ENCODE measurements at places on chromosomes 13 and 19.

DNA sequence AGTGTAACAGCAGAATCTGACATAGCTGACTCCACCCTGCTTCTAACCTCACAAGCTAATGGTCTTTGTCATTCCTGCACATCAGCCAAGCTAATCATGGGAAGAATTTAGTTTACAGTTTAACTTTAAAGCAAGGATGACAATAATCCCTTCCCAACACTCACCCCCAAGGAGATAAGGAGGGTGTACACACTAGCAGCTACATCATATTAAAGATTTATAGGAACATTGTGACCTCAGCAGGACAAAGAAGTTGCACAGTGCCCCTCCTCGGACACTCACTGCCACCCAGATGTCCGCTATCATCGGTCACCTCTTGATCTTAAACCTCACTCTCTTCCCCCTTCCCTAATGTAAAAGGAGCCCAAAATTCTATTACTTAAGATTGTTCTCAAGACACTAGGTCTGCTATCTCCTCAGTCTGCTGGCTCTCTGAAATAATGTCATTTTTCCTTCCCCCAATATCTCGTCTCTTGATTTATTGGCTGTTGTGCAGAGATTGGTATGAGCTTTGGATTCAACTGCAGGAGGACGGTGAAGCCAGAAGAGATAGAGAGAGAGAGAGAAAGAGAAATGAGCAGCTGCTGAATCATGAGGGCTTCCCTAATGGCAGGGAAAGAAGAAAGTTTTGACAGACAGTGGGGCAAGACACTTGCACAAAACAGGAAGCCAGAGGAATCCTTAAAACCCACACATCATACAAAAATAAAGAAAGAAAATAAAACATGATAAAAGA, 17.5 kb upstream of the FFAR2 start:
- no peak for DNase-seq

- DNase-seq, result no peak
These were observed 39.4 kb upstream of the KATNAL1 start for GRCh38 chr13:30346789-30347167.

DNA sequence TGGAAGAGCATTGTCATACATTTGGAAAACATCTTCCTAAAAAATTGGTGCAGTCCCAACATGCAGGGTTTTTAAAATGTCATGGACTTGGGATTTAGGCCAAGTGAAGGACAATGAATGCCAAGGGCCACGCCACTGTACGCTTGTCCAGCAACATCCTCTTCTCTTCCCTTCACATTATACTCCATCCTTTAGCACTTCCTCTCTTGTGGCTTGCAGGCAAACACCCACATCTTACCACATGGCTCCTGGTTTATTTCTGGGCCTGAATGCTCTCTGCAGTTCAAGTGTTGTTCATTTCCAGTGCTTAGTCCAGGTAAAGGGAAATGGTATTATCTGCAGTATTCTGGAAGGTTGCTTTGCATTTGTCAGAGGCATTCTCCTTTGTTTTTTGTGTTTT, 45.0 kb downstream of the CBY2 start:
- DNase-seq, result no peak

DNA sequence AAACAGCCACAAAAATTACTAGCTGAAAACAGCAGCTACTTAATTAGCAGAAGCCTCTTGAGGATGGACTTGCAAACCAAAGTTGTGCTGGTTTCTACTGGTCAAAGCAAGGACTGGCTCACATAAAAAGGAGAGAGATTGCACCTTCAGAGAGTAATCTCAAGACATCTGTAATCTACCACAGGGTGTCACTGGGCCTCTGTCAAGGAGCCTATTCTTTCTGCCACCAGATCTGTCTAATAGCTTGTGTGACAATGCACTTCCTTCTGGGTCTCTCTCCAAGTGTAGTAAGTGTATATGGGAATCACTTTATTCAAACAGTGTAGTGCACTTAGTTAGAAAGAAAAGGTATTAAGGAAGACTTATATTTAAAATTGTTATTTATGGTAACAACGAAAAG, 24.4 kb upstream of the ZNF561 start:
- DNase-seq, result no peak
